ENCODE measurements at places on chromosomes 12 and 14.

GRCh38 chr12:30420561-30420960 is 275.1 kb downstream of the IPO8 start:
- no peak for DNase-seq

DNA sequence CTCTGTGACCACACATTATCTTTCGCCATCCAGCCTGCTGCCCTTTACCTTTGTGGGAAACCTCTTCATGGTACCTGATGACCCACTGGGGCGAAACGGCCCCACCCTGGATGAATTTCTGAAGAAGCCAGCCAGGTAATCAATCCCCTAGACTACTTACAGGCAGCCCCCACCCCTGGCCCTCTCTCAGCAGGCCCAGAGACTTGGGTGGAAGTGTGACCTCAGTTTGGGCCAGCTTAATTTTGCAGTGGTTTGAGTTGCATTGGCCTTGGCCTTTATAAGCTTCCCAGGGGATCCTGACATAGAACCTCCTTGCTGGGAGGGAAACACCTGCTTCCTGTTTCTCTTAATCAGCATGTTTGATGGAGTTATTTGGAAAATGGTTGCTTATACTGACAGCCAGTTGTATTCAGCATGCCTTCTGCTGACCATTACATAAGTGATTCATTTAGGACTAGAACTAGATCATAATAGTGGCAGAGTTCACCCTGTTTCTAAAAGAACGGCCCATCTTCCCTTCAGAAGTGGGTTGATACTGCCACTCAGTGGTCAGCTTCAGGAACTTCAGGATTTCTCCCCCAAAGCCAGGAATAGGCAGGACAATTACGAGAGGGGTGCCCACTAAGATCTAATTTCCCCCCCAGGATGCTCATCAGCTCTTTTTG is 6.1 kb downstream of the SDR39U1 start:
- peak; percentile 33 for DNase-seq

- DNase-seq = no peak
Observed at GRCh38 chr14:22884738-22885523, 1.9 kb downstream of the REM2 start.

DNA sequence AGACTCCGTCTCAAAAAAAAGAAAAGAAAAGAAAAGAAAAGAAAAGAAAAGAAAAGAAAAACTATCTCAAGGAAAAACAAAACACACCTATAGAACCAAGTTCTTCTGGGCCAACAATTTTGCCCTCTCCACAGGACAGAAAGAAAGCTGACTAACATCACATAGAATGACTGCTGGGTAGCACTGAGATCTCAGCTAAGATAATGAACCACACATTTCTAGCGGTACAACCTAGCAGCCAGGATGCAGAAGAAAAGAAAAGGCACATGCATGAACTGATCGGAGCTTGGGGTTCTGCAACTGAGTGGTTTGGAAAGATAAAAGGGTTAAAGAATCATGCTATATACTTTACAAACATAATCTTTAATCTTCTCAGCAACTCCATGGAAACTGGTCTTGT is 19.5 kb downstream of the TMED10 start:
- DNase-seq = no peak

GRCh38 chr12:47305464-47305863 is 225.7 kb upstream of the AMIGO2 start:
- no peak for DNase-seq

DNA sequence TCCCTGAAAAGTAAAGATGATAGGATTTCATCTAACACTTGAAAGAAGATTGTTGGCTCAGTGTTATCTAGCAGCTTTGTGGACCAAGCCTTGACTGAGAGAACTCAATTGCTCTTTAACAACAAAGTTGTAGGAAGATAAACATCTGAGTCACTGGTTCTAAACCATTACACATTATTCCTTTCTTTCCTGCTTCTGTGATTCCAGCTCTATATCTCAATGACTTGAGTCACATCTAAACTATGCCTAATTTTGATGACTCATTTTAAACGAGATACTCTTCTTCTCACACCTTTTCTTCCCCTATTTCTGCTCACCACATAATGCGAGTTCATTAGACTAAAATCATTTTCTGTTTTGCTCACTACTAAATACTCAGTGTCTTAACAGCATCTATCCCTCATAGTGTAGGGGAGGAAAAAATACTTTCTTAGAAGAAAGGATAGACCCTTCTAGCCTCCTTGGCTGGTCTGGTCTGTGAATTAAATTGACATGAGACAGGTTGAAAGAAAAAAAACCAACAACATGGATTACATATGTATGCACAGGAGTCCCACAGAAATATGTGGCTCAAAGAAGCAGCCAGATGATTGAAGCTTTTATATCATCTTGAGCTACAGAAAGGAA is 201.4 kb downstream of the C12orf50 start:
- no peak for DNase-seq

- no peak for DNase-seq
Observed at GRCh38 chr12:39173726-39174125, 268.3 kb upstream of the CPNE8 start.

GRCh38 chr12:47812797-47813510 is 6.7 kb downstream of the HDAC7 start:
- peak; percentile 62 for DNase-seq

GRCh38 chr12:104219361-104219892 is 3.8 kb downstream of the TXNRD1 start:
- DNase-seq = no peak

GRCh38 chr12:108386709-108387360 is 47.7 kb upstream of the CMKLR1 start:
- DNase-seq = no peak

DNA sequence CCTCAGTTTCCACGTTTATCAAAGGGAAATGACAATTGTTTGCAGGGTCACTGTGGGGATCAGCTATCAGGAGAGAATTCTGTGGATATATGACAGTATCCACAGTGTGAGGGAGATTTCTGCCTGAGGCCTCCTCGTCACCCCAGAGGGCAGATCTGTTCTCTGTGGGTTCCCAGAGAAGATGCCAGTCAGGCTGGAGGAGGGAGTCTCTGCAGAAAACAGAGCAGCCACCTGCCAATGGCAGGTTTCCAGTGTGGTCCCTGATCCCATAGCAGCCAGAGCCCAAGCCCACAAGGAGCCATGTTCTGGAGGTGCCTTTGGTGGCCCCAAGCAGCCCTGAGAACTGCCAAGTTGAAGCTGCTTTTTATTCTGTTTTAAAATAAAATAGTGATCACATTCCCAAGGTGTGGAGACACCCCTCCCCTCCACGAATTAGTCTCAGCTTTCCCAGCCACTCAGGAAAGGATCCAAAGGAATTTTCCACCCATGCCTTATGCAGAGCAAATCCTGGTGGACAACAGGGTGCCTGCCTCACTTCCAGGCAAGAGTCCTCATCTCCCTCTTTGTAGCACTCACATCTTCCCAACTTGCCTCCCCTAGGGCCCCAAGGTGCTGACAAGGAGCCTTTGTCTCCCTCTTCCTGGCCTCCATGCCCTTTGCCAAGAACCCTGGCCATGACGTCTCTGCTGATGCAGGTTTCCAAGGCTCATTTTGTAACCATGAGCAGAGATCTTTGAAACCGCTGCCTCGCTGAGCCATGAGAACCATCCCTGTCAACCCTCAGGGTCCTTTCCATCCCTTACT is 20.4 kb downstream of the CMKLR1 start:
- DNase-seq = no peak

GRCh38 chr12:124952801-124953200 is 36.1 kb downstream of the DHX37 start:
- no peak for DNase-seq

DNA sequence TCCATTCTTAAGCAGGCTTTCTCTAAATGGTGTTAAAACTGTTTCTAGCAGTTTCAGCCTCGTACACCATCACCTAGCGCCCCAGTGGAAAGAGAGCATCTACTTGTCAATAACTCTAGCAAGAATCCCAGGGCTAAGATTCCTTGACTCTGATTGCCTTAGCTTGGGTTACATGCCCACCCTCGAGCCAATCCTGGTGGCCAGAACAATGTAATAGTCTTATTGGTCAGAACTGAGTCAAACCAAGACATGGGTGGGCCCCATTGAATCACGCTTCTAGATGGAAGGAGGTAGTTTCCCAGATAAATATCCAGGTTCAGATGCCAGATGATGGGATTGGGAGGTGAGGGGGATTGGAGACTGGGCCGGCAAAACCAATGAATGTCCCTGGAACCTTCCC is 55.9 kb upstream of the MED13L start:
- DNase-seq = no peak

GRCh38 chr12:79552192-79552591 is 138.6 kb downstream of the PAWR start:
- no peak for DNase-seq

GRCh38 chr12:100539202-100539601 is 34.3 kb upstream of the GAS2L3 start:
- no peak for DNase-seq

DNA sequence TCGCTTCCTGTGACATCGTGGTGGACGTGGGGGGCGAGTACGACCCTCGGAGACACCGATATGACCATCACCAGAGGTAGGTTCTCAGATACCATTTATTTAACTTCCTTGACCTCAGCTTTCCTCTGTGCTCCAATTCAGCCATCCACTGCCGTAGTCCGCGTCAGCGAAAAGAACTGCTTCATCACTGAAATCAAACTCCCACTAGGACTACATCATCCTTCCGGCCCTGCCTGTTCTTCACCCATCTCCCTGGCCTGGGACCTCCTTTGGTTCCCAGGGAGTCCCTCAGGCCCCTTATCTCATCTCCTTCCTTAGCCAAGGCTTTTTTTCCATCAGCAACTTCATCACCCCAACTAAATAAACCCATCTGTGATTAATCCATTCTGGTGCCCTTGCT is 692 bp downstream of the MYG1 start:
- no peak for DNase-seq

DNA sequence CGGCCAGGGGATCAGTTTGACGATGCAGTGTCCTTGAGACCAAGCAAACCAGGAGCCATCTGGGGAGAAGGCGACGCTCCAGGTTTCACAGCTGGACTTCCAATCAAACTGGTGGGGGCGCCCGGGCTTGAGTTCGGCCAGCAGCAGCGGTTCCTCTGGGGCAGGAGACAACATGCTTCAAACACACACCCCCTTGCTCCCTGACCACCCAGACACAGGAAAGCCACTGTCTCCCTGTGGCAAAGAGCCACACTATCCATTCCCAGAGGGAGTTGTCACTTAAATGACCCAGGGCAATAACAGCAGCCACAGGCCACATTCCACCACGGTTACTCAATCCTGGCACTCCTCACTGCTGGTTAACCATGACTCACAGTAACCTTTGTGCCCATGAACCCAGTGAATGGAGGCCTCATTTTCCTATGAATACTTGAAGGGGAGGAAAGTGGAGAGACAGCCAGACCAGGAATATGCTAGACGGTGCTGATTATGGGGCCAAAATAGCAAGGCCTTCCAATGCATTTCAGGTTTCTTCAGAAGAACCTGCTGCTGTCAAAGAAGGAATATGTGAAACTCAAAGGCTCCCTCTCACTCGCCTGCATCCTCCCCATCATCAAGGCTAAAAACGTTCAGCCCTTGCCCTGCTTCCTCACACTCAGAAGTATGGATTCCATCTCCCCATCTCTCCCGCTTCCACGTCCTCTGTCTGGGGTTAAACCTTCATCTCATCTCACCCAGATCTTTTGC is 8.5 kb downstream of the WSB2 start:
- no peak for DNase-seq

GRCh38 chr14:77141214-77142004 is at the start of gene ZDHHC22:
ZDHHC22 (minus strand) TSS chr14:77141791; CDS start chr14:77139738, 2,053 bp downstream.
- DNase-seq = no peak

GRCh38 chr12:1576410-1577241 is 17.8 kb downstream of the FBXL14 start:
- DNase-seq = peak; percentile 60

GRCh38 chr12:14751986-14752385 is 51.3 kb downstream of the WBP11 start:
- no peak for DNase-seq
